ENCODE measurements at places on chromosomes 11 and 22.

GRCh38 chr11:65857500-65857852 is 504 bp downstream of the CFL1 start:
- no peak for DNase-seq

DNA sequence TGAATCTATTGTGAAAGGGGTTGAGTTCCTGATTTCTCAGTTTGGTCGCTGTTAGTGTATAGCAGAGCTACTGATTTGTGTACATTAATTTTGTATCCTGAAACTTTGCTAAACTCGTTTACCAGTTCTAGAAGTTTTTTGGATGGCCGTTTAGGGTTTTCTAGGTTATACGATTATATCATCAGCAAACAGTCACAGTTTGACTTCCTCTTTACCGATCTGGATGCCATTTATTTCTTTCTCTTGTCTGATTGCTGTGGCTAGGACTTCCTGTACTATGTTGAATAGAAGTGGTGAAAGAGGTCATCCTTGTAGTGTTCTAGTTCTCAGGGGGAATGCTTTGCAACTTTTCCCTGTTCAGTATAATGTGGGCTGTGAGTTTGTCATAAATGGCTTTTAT is 24.6 kb upstream of the OOSP4B start:
- DNase-seq = no peak

DNA sequence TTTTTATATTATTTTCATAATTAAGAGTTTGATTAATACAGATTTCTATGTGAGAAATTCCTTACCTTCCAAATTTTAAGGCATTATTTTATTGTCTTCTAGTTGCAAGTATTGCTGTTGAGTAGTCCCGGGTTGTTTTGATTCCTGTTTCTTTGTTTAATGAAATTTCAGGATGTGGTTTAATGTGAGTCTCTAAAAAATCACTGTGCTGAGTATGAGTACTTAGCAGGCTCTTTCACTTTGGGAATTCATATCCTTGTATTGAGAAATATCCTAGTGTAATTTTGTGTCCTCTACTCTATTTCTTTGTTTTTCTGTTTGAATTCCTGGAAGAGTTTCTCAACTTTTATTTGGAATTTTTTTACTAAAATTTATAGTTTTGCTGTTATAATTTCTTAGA is 113.2 kb downstream of the TMEM135 start:
- DNase-seq = no peak

DNA sequence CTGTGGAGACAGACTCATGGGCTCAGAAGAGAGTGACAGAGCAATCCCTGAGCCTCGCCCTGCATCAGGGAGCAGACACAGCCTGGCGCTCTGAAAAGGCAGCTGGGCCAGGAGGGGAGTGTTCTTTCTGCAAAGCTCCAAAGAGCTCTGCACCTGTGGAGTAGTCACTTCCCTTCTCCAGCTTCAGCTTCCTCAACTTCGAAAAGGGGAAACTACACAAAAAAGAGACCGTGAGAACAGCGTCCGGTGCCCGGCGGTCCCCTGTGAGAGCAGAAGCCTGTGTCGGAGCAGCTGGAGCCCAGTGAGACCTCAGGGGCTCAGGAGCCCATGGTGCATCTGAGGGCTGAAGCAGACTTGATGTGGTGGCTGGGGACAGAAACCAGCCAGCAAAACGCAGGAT is 35.1 kb downstream of the TP53I11 start:
- no peak for DNase-seq

- DNase-seq = no peak
These were observed 105.1 kb downstream of the CHST1 start for GRCh38 chr11:45560155-45560912.

GRCh38 chr22:46905415-46905814 is 143.0 kb downstream of the TBC1D22A start:
- no peak for DNase-seq

DNA sequence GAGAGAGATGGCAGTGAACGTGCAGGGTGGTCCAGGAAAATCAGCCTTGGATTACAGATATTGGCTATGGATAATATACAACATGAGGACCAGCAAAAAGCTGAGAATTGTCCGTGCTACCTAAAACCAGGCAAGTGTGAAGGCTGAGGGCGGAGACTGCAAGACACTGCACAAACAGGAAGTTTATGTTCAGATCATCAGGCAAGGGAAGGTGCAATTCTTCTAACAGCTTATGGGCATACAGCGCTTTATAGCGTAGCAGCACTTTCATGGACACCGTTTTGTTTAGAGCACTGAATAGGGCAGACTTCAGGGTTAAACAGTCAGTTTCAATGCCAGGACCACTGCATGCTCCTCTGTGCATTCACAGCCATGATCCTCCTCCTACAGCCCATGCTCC is 93.1 kb upstream of the TMEM45B start:
- DNase-seq = no peak

GRCh38 chr11:2517016-2517385 is 72.2 kb downstream of the KCNQ1 start:
- DNase-seq = no peak

DNA sequence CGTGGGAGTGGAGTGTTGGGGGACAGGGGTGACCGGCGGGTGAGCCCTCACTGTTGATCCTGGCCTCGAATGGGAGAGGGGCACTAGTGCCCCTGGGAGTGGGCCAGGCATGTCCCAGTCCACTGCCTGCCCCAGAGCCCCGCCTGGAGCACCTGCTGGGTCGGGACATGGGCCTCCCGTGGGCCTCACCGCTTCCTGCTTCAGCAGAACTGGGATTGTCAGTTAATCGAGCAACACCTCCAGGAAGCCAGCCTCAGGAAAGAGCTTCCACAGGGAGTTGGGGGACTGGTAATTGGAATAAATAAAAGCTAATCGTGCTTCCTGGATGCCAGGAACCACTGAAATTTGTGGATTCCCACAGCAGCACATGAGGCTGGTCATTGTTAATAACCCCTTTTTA is 43.8 kb downstream of the PARVB start:
- no peak for DNase-seq

- no peak for DNase-seq
These were observed 8.7 kb upstream of the LAYN start for GRCh38 chr11:111531687-111532364.

- DNase-seq = no peak
These were observed 2.3 kb upstream of the TBX1 start for GRCh38 chr22:19757985-19758895.

DNA sequence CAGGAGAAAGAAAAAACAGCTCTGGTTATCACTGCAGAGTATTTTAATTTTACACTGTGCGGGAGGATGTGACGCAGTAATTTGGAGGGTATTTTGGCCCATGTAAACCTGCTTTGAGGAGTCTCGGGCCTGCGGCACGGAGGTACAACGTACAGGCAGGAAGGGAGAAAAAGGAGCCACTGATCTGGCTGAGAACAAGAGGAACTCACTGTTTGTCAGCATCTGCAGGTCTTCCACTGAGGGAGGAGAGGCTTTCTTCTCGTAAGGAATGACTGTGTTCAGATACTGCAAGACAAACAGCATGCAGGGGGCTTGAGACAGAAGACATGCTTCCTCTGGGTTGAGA is 44.0 kb downstream of the FEZ1 start:
- DNase-seq = no peak

DNA sequence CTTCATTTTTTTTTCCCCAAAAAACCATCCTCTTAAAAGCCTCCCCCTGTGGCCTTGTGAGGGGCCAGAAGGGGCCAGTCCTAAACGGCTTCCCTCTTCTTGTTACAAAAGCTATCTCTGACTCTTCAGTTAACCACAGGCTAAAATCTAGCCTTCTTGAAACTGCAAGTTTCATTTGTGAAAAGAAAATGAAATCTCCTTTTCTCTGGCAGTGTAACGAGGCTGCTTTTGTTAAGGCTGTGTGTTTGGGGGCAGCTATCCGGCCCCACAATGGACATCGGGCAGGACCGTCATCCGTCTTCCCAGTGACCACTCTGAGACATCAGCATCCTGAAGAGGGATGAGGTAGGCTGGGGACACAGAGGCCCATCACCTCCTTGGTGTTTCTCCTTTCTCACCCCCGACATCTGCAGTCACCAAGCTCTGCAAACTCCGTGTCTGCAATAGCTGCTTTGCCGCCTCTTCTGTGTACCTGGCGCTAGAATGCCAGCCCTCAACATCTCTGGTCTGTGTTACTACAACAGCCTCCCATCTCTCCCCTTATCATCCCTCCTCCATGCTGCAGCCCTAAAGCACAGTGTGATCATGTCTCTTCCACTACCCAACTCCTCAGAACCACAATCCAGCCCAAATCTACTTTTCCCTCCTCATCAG is 94.0 kb downstream of the RCN1 start:
- DNase-seq = no peak

DNA sequence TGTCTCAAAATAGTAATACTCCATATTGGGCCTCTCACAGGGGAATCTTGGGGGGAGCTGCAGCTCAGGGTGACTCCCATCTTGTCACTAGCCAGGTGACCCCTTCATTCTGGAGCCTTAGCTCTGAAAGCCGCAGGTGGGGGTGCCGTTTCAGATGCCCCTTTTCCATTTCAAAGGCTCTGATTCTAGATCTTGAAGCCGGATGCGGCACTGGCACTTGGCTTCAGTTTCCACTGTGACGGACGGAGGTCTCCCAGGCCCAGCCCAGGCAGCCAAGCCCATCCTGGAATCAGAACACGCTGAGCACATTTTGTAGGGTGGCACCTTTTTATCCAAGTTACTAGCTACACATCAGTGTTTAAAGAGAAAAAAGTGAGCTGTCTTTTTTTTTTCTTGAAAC is 6.4 kb downstream of the BIK start:
- no peak for DNase-seq

- no peak for DNase-seq
These were observed 41.9 kb upstream of the SMIM38 start for GRCh38 chr11:69113646-69114340.

DNA sequence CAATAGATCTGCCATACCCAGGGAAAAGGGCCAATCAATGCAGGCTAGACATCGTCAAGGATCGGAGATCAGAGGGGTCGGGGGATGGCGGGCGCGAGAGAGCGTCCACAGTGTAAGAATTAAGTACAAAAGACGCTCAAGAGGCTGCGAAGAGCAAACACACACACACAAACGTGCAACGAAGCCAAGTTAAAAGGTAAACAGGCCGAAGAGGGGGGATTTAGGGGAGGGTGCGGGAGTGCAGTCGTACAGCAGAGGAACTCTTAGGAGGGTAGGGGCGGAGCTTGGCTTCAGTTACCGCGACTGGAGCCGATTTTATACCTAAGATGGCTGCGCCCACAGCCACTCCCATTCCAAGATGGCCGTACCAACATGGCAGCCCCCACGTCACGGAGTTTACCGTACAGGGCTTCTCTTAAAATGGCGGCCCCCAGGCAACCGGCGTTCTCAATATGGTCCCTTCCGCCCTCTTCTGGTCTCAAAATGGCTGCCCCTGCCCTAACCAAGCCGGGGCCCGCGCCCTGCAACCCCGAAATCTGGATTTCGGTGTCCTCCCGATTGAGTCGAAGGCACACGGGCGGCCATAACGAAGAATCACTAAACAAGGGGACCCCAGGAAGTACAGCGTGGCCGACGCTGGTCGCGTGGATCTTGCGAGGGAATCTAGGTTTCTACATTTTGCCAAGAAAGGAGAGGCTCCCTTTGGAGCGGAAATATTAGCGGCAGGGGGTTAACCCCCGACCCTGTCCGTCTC is 1.9 kb downstream of the GNG3 start:
- DNase-seq = no peak

DNA sequence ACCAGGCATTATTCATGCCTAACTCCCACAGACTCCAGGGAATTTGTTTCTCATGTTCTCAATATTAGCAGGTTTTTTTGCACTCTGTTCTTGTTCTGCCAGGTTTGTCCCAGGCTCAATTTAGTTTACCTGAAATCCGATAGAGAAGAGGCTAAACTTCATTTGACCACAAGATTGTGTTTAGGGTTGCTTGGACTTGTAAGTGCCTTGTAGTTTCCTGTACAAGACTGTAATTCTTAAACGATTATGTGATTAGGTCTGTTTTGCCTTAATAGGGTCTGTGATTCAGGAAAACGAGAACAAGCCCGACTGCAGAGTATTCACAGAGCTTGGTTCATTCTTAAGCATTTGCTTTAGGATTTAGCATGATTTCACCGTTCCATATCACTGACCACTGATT is 1.8 kb downstream of the PRSS23 start:
- DNase-seq = no peak

DNA sequence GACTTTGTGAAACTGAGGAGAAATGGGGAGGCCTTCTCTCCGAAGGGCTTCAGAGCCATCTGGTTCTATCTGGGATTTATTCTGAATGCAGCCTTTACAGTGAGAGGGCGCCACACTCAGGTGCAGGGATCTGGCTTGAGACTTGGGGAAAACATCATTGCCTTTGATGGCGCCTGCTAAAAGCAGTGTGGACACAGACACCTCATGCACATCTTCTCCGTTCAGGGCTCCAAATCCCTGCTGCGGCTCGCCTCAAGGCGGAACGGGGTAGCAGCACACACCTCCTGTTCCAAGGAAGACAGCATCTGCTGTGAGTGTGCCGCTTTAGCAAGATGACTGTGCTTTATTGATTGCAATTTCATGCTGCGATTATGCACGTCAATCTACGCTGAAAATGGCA is 37.1 kb upstream of the OLFML1 start:
- DNase-seq = no peak

- DNase-seq = no peak
These were observed 13.6 kb upstream of the MS4A15 start for GRCh38 chr11:60743058-60743457.

GRCh38 chr11:1226226-1226985 is 3.5 kb downstream of the MUC5B start:
- no peak for DNase-seq

GRCh38 chr11:62435846-62436660 is 17.2 kb downstream of the SCGB1A1 start:
- DNase-seq = no peak

GRCh38 chr11:2401436-2401984 is 960 bp downstream of the TSSC4 start:
- no peak for DNase-seq

DNA sequence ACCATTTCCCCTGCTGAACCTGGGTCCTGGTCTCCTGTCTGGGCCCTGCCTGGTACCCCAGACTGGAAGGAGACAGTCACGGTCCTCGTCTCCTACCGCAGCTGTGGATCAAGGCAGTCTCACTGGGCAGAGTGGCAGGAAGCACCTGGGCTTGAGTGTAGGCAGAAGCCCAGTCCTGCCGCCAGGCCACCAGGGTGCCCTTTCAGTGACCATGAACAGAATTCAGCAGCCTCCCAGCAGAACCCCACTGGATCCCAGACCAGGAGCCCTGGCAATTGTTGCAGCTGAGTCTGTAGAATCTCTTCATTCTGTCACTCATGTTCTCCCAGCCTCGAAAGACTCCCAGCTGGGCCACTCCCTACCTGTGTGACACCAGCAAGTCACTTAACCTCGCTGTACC is 25.5 kb upstream of the CREB3L1 start:
- no peak for DNase-seq

GRCh38 chr11:91851908-91852307 is 372.7 kb upstream of the FAT3 start:
- no peak for DNase-seq

- no peak for DNase-seq
These were observed 92.5 kb downstream of the APIP start for GRCh38 chr11:34823639-34824038.

DNA sequence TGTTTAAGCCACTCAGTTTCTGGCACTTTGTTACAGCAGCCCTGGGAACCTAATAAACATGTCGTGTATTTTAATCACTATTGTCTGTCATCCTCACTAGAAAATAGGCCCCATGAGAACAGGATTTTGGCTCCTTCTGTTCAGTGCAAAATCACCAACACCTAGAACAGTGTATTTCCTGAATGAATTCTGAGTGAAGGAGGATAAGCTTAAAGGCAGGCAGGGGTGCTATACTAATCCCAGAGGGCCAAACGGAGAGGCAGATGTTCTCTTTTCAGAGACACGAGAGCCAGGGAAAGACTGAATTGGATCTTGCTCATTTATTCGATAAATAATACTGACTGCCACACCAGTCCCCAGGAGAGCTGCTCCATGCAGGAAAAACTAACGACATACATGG is 10.4 kb downstream of the SMCO4 start:
- DNase-seq = no peak

GRCh38 chr11:132773751-132774150 is 758.5 kb downstream of the OPCML start:
- no peak for DNase-seq
